ENCODE measurements at places on chromosomes 5 and 9.

DNA sequence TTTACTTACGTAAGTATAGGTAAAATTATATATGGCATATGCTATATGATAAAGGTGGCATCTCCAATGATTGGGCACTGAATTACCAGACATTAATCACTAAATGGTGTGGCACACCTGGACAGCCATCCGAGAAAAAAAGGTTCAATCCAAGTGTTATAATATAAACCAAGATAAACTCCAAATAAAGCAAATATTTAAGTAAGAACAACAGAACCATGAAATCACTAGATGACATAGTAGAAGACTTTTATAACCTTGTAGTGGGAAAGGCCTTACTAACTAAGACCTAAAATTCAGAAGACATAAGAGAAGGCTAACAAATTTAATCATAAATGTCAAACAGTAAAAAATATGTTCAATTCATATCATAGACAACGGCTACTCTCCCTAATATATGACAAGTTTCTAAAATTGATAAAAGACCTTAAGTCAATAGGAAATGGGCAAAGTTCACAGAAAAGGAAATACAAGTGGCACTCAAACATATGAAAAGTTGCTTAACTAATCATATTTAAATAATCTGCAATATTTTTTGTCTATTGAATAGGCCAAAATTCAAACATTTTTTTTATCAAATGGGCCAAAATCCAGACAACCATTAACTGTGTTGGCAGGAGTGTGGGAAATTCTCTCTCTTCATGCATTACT lies 55.1 kb downstream of the ELOVL7 start:
- H3K36me3 ChIP-seq: no peaks in the 10 kb centered on the region
- no peaks in the 10 kb centered on the region for H3K4me1 ChIP-seq
- no peaks in the 10 kb centered on the region for H3K27me3 ChIP-seq
- DNase-seq: no peak
- H3K4me3 ChIP-seq: no peak overlapping the region

DNA sequence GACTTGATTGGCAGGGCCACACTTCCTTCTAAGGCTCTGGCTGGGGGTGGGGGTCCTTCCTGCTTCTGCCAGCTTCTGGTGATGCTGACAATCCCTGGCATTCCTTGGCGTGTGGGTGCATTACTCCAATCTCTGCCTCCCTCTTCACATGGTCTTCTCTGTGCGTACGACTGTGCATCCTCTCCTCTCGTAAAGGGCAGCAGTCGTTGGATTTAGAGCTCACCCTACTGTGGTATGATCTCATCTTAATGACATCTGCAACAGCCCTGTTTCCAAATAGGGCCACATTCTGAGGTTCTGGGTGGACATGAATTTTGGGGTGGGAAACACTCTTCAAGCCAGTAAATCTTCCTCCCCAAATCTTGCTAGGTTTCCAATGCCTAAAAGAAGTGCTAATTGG lies 36.8 kb downstream of the ROPN1L start:
- H3K27me3 ChIP-seq: no peaks in the 10 kb centered on the region
- no peak overlapping the region for H3K4me3 ChIP-seq
- no peaks in the 10 kb centered on the region for H3K36me3 ChIP-seq
- DNase-seq: no peak
- H3K27ac ChIP-seq: no peak overlapping the region

- H3K27me3 ChIP-seq: peaks cover 100% of the 10 kb centered on the region
- H3K27ac ChIP-seq: no peak within 1 kb of the TSS
- no peak for DNase-seq
- no peaks in the 10 kb centered on the region for H3K36me3 ChIP-seq
- peak within 1 kb of the TSS; percentile 4 for H3K4me3 ChIP-seq
Observed at GRCh38 chr5:1882337-1883119, at the start of gene IRX4. TSS of gene IRX4 (minus strand) at chr5:1882925. CDS start at chr5:1882647, 278 bp downstream.

DNA sequence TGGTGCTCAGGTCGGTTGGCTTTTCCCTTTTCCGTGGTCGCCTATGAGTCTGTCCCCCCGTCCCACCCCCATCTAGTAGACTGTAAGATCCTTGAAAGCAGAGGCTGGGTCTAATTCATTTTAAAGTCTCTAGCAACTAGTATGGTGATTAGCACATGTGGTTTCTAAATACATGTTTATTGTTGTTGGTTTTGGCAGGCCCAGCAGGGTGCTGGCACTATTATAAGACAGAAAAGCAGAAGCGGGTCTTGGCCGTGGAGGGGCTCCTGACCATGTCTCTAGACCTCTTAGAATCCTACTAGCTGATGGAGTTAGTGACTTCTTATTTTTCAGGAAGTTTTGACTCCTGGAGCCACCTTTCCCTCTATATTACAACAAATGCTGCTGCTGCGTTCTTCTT lies 61.5 kb upstream of the TNFSF8 start:
- H3K27ac ChIP-seq: no peak overlapping the region
- no peaks in the 10 kb centered on the region for H3K36me3 ChIP-seq
- no peak overlapping the region for H3K4me3 ChIP-seq
- DNase-seq: no peak

- DNase-seq: peak; percentile 89
- no peak overlapping the region for H3K4me3 ChIP-seq
- peaks cover 12% of the 10 kb centered on the region for H3K4me1 ChIP-seq
- no peaks in the 10 kb centered on the region for H3K36me3 ChIP-seq
- H3K27me3 ChIP-seq: no peaks in the 10 kb centered on the region
- no peak overlapping the region for H3K27ac ChIP-seq
Observed at GRCh38 chr5:135135530-135136226, 101.7 kb upstream of the PITX1 start.

DNA sequence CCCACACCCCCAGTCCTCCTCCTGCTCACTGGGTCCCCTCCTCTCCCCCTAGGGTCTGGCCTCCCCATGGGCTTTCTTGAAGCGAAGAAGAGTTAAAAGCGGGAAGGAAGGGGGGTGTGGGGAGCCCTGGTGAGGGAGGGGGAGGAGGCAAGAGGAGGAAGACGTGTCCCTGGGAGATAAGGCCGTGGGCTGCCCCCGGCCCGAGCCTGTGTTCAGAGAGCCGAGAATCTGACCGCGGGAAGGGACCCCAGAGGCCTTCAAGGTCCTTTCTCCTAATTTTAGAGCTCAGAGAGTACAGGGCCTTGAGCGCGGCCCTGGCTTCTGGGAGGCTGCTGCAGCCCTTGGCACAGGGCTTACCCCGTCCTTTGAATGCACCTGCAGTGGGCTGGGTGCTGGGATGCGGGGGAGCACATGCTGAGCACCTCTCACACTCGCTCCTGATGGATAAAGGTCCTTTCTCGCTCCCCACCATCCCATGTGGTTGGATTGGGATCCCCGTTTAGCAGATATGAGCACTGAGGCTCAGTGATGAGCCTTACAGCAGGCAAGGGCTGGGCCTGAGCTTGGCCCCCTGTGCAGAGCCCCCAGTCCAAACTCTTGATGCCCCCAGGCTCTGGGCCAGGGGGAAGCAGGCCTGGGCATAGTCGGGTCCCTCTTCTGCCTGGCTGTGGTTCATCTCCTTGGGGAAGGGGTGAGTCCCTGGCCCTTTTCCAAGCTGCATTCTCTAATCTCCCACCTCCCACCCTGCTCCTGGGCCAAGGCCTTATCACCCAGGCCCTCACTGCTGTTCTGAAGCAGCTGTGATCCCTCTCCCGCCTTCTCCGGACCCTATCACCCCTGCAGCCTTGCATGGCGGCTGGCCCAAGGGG lies 5.9 kb downstream of the GFI1B start:
- no peak for DNase-seq
- no peak overlapping the region for H3K27ac ChIP-seq
- peaks cover 8% of the 10 kb centered on the region for H3K4me1 ChIP-seq
- no peak overlapping the region for H3K4me3 ChIP-seq

DNA sequence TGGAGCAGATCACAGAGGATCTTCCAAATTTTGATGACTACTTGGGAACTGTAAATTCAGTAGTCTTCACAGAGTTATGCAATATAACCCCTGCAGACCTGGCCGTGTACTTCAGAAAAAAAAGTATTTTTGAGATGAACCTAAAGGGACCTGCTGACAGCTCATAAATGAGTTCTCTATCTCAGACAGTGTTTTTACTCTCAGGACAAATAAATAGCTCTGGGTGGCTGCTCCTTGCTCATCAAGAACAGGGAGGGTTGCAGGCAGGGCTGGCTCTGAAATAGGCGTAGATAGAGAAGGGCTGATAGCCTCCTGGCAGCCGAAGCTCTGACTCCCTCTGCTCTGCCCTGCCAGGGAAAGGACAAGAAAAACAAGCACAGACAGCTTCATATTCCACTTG lies 64.8 kb downstream of the PLAC8L1 start:
- H3K4me3 ChIP-seq: no peak overlapping the region
- no peaks in the 10 kb centered on the region for H3K27me3 ChIP-seq

GRCh38 chr5:156052656-156053055 lies 274.3 kb upstream of the SGCD start:
- H3K4me1 ChIP-seq: no peaks in the 10 kb centered on the region
- no peak for DNase-seq
- H3K36me3 ChIP-seq: no peaks in the 10 kb centered on the region
- H3K27ac ChIP-seq: no peak overlapping the region

DNA sequence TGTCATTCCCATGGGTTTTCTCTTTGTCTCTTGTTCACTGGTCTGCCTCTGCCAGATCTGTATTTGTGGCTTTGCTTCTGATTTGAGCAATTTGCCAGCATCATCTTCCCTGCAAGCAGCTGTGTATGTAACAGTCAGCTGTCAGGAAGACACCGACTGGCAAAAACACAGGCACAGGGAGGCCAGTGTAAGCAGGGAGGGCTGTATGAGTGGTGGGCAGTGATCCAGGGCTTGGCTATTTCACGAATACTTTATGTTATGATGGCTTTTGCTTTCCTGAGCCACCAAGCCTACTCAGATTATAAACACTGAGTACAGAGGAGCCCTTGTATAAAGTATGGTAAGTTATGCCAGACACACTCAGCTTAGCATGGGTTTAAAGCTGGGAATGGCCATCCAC lies 11.6 kb downstream of the BNIP1 start:
- no peak overlapping the region for H3K27ac ChIP-seq
- no peaks in the 10 kb centered on the region for H3K27me3 ChIP-seq
- no peaks in the 10 kb centered on the region for H3K4me1 ChIP-seq
- H3K36me3 ChIP-seq: no peaks in the 10 kb centered on the region
- no peak overlapping the region for H3K4me3 ChIP-seq

DNA sequence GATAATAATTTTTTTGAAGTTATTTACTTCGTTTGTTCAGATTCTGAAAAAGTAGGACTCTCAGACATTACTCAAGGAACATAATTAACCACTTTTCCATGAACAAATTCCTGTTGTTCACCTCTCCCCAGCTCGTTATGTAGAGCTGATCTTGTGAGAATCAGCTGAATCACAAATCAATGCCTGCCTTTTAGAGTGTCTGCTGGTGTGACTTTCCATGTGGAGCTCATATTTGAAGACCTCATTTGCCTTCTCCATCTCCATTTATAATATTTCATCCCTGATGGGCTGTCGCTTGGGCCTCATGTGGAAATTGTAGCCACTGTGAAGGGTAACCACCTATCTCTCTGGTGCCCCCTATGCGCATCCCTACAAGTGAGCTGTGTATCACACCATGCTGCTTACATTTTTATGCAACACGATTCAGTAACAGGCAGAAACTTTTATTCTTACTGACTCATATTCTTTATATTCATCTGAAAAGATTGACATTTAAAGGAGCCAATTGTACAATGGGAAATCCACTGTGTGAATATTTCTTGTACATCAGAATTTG lies 111.3 kb downstream of the STK32A start:
- H3K4me1 ChIP-seq: no peaks in the 10 kb centered on the region
- no peaks in the 10 kb centered on the region for H3K36me3 ChIP-seq
- H3K27me3 ChIP-seq: no peaks in the 10 kb centered on the region

- no peak overlapping the region for H3K27ac ChIP-seq
- no peaks in the 10 kb centered on the region for H3K27me3 ChIP-seq
- H3K4me3 ChIP-seq: no peak overlapping the region
Observed at GRCh38 chr5:138926688-138927448, 51.7 kb upstream of the LRRTM2 start.

GRCh38 chr5:142658278-142658677 lies 27.6 kb downstream of the FGF1 start:
- DNase-seq: no peak
- no peaks in the 10 kb centered on the region for H3K36me3 ChIP-seq
- H3K4me1 ChIP-seq: no peaks in the 10 kb centered on the region
- H3K27ac ChIP-seq: no peak overlapping the region

- no peak for DNase-seq
- no peaks in the 10 kb centered on the region for H3K4me1 ChIP-seq
- no peaks in the 10 kb centered on the region for H3K36me3 ChIP-seq
- no peak overlapping the region for H3K4me3 ChIP-seq
- no peaks in the 10 kb centered on the region for H3K27me3 ChIP-seq
Observed at GRCh38 chr9:29775491-29775890, 2202.2 kb upstream of the C9orf72 start.

DNA sequence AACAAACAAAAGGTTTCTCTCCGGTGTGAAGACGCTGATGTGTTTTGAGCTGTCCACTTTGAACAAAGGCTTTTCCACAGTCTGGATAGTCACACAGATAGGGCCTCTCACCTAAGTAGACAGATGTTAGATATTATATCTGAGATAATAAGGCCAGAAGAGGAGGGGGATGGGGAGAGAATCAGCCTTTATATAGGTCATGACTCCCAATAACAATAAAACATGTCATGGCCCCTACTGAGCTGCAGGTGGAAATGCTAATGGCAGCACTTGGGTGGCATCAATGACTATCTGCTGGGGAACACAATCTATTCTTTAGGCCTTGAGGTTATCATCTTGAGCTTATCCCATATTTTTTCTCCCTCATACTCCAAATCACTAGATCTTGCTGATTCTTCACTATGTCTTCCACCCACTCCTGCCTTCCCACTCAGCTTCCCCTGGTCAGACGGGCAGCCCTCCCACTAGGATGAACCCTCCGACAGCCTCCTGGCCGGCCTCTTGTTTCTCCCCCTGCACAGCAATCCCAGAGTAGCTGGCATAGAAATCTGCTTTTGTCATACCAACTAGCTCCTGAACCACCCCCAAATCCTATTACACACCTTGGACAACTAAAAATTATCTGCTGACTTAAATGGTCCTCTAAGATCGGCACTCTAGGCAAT lies 11.5 kb upstream of the SLC35D2 start:
- no peaks in the 10 kb centered on the region for H3K4me1 ChIP-seq
- no peaks in the 10 kb centered on the region for H3K36me3 ChIP-seq
- H3K27ac ChIP-seq: no peak overlapping the region
- H3K27me3 ChIP-seq: no peaks in the 10 kb centered on the region

DNA sequence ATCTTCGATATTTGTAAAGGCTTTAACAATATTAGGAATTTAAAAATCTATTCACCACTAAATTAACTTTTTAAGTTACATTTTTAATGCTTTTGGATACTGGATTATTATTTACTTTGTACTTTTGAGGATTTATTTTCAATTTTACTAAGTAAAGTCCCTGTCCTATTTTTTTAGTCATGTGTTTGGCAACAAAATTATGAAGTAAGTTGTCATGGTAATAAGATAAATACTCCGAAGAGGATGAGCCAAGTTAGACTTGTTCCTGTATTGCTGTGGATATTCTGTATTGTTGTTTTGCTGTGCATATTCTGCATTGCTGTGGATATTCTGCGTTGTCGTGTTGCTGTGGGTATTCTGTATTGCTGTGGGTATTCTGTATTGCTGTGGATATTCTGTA lies 210.1 kb downstream of the MTRR start:
- DNase-seq: no peak
- H3K27me3 ChIP-seq: no peaks in the 10 kb centered on the region
- H3K27ac ChIP-seq: no peak overlapping the region
- H3K4me3 ChIP-seq: no peak overlapping the region
- no peaks in the 10 kb centered on the region for H3K4me1 ChIP-seq
- no peaks in the 10 kb centered on the region for H3K36me3 ChIP-seq

All from transverse colon (tissue), 4 donors.